Upper lobe of right lung (tissue), 1 donor: ENCODE measurements at places on chromosomes 13 and 19.

- no peak for DNase-seq
These were observed 476 bp downstream of the TYK2 start for GRCh38 chr19:10379880-10380312.

DNA sequence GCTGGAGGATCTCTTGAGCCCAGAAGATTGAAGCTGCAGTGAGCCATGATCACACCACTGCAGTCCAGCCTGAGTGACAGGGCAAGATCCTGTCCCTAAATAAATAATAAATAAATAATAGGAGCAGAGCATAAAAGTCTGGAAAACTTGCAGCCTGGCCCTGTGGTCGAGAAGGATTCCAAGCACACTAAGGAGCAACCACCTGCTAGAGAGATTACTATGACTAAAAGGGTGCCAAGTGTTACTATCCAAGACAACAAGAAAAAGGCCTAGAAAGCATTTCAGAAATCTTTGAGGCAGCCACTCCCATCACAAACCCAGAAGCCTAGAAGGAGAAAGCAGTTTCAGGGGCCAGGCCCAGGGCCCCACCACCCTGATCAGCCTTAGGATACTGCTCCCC, 46.1 kb downstream of the LHFPL6 start:
- DNase-seq: no peak

DNA sequence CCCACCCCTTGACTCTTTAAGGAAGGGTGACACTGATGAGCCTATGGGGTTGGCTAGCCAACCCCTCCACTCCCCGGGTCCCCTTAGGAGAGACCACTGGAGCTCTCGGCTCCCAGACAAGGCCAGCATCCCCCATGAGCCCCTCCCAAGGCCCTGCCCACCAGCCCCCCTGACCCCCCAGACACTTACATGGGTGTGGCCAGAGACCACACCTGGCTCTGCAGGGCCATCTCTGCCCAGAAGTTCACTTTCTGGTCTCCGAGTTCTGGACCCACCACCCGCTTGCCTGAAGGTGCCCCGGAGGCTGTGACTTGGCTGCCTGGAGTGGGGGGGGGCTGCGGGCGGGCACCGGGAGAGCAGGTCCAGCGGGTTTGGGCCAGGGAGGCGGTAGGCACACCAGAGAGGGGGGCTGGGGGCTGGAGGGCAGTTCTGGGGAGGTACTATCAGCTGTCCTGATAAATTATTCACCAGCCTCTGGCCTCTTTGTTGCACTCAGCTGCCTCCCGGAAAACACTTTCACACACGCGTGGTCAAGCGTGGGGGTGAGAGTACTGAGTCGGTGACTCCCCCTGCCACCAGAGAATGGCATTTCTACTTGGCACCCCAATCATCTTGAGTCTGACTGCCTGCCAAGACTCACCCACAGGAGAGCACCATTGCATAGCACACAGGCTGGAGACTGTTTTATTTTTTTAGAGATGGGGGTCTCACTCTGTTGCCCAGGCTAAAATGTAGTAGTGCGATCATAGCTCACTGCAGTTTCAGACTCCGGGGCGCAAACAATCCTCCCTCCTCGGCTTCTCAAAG, at the start of gene PALM3:
TSS of gene PALM3 (minus strand) at position 326 of the 807 bp plus-strand sequence. CDS start at position 230, 96 bp downstream.
- DNase-seq: peak; percentile 90

DNA sequence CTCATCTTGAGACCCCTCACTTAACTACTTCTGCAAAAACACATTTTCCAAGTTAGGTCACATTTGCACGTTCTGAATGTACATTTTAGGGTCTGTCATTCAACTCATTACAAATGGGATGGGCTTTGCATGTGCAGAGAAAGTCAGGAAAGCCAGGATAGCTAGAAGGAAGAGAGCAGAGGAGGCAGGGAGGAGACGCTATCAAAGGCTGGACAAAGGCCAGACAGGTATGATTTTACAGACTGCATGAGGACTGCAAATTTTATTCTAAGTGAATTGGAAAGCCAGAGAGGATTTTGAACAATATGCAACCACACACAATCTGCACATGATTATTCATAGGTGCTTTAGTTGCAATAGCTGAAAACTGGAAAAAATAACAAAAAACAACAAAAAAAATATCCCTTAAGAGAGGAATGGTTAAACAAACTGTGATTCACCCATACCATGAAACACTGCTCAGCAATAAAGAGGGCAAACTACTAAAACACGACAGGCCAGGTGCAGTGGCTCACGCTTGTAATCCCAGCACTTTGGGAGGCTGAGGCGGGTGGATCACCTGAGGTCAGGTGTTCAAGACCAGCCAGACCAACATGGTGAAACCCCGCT, 21.1 kb downstream of the SYDE1 start:
- no peak for DNase-seq

GRCh38 chr19:29510701-29511265, 15.0 kb upstream of the VSTM2B start:
- DNase-seq: peak; percentile 40

DNA sequence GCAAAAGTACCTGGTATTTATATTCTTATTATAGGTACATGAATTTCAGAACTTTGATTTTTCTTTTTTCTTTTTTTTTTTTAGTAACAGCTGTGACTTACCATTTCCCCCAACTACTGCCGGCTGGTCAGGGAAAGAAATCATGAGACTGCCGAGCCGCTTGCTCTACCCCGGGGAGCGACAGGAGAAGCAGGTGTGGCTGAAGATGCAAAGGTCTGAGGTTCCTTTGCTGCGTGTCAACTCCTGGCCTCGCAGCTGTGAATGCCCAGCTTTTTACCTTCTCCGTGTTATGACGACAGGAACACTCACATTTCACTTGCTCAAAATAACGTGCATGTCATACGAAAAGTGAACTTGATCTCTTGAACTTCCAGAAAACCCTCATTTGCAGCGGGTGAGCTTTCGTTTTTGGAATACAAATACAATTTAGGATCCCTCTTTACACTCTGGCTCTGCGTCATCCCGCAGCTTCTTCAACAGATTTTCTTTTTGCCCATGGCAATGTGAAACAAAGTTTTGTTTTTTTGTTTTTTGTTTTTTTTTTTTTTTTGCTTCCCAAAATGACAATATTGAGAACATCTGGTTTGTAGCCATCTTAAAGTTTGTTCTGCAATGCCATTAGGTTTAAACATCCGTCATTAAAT, 117.9 kb downstream of the EFNB2 start:
- DNase-seq: no peak

- DNase-seq: no peak
These were observed 43.6 kb downstream of the ARHGAP35 start for GRCh38 chr19:46904114-46905060.

DNA sequence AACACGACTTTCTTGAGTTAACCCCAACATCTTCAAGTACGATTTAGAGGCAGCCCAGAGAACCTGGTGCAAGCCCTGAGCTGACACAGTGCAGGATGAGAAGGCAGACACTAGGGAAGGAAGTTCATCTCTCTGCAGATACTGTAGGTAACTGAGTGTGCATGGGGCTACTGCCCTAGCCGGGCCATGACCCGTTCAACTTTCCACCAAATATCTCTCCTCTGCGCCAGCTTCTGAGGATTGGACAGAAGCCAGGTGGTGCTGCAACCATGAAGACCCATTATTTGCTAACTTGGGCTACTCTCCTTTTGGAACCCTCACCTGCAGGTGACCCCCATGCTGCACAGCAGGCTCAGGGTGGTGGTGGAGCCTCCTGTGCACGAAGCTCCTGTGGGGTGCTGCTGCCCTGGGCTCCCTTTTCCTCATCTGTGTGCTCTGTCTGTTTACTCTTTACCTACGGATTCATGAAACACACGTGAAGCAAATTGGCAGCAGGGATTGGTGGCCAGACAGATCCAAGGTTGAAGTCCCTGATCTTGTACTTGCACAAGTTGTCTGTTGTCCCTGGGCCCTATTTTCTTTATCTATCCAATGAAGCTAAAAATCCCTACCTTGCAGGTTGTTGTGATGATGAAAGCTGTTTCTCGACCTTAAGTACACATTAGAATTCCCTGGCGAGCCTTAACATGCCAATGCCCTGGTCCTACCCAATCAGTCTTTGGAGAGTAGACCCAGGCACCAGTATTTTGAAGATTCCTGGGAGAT, 227.8 kb downstream of the LACC1 start:
- DNase-seq: no peak

- DNase-seq: no peak
These were observed 72.1 kb upstream of the MYCBP2 start for GRCh38 chr13:77398825-77399620.

DNA sequence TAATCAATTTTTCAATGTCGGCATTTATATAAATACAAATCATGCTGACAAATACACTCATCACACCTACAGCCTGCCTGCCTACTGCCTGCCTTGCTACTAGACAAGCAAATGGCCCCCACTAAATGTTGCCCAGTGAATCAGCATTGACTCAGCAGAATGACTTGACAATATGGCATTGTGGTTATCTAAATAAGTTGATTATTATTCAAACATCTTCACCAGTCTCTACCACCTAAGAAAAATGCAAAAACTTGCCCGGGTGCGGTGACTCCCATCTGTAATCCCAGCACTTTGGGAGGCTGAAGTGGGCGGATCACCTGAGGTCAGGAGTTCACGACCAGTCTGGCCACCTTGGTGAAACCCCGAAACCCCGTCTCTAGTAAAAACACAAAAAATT, 296.1 kb downstream of the PCDH9 start:
- no peak for DNase-seq

- no peak for DNase-seq
These were observed 15.9 kb downstream of the SUGP1 start for GRCh38 chr19:19304186-19304965.

DNA sequence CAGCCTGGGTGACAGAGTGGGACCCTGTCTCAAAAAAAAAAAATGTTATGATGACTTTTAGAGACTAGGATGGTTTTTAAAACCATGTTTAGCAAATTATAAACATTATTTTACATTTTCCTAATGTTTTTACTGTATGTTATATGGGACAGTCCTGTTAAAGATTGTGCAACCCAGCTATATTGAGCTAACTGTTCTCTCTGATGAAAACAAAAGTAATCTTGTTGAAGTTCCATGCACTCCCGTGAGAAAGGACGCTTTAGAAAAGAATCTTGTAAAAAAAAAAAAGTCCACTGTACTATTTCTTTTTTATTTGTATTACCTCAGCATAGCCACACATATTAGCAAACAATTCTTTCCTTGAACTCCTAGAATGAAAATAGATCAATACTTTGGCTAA, 451.2 kb downstream of the DCT start:
- DNase-seq: no peak

DNA sequence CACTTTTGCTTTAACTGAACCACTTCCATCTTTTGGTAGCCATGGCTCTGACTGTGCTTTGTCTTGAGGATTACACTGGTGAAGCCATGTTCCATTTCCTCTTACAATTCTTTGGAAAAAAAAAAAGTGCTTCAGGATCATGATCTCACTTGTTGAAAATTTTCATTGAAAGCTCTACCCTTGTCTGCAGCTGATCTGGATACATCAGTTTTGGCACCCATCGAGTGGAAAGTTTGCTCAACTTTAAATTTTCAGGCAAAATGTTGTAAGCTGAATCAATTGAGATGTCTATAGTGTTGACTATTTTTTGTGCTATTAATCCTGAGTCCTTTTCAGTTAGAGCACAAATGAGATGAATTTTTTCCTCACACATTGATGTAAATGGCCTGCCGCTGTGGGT, 48.3 kb upstream of the RFXAP start:
- DNase-seq: no peak

DNA sequence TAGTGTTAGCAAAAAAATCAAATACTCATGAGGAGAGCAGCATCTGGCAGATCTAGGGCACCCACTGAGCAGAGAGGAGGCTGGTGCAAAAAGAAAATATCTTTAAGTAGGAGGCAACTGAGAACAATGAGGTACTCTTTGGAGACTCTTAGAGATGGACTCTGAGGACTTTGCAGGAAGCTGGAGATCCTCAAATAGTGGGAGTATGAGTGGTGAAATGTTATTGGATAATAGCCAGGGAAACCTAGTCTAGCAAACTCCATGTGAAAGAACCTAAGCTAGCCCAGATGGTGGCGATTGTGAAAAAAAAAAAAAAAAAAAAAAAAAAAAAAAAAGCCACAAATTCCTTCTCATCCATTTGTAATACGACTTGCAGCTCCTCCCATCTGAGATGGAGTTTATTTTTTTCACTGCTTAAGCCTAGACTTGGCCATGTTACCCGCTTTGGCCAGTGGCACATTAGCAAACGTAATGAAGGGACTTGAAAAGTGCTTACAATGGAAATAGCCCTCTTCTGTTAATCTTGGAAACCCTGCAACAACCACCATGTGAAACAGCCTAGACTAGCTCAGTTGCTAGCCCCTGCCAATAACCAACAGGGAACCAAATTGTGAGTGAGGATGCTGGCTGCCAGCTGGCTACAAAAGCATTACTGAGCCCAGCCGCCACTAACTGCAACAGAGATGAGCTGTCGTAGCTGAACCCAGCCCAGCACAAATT, 476.2 kb downstream of the KLF12 start:
- DNase-seq: no peak

DNA sequence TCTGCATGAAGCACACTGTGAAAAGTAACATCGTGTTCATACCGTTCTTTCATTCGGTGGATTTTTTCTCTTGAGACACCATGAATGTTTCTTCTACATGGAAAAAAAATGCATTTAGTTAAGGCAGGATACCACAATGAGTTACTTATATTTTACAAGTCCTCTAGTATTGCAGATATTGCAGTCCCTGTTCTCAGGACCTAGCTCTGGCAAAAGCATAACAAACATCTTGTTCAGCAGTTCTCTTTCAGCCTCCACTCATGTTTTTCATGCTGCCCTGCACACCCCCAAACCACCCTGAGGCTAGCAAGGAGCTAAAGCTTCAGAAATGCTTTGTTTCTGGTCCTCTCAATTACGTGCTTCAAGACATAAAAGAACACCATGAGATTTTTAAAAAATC, 24.8 kb downstream of the N4BP2L1 start:
- DNase-seq: no peak

- no peak for DNase-seq
These were observed 195.6 kb upstream of the DACH1 start for GRCh38 chr13:72062566-72062965.

DNA sequence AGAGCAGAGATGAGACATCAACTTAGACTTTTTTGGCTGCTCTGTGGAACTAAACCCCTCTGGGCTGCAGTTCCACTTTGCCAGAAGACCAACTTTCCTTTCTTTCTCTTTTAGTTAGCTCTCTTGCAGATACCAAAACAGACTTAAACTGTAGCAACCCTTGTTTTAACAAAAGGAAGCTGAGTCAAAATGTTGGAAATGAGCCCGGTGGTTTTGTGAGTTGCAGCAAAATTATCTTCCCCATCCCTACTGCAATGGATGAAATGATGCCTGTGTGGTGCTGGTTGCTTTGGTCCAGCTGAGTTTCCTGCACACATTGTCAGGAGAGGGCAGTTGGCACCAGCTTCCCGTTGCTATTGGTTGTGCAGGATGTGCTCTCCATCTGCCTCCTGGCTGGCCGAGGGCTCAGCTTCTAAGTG, 115.3 kb downstream of the LRCH1 start:
- no peak for DNase-seq

GRCh38 chr13:107006661-107007060, 438.7 kb upstream of the ARGLU1 start:
- DNase-seq: no peak
